ENCODE measurements at places on chromosomes 1 and 21.

DNA sequence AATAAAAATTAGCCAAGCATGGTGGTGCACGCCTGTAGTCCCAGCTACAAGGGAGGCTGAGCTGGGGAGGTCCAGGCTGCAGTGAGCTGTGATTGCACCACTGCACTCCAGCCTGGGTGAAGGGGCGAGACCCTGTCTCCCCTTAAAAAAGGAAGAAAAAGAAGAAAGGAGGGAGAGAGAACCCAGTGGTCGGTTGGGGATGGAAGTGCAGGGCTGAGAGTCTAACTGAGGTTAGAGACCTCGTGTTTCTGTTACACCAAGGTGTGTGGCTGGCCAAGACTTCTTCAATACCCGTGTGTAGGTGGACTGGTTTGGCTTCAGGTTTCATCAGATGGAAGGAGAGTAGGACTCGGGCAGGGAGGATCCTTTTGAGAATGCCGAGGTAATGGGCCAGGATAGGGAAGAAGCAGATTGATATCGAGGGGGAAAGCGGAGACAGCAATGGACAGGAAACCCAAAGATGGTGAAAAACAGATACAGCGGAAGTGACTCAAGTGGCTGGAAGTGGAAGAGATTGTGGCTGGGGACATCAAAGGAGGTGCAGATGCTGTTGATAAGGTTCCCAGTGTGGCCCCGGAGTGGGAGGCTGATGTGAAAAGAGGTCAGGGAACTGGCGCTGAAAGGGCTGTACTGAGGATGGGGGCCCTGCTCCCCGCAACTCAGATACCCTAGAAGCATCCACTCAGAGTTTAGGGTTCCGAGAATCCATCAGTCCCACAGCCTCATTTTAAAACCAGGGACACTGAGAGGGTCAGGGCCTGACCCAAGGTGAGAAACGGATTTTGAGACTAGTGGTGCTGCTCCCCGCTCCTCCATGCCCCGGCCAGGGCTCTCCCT is 681 bp upstream of the UBXN10 start:
- no peak for DNase-seq

GRCh38 chr21:33317145-33317544 is 7.6 kb upstream of the IFNAR1 start:
- no peak for DNase-seq

DNA sequence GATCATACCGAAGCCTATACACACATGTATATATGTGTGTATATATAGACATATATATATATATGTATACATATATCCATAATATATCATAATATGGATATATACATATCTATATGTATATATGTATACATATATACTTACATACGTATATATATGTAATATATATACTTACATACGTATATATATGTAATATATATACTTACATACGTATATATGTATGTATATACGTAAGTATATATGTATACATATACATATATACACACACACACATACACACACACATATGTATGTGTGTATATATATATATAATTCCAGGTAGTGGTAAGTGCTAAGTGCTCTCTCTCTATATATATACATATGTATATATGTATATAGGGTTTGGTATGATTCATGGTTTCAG is 9.7 kb upstream of the TMEM35B start:
- no peak for DNase-seq

- no peak for DNase-seq
These were observed 4.5 kb upstream of the KLF17 start for GRCh38 chr1:44114098-44114497.

DNA sequence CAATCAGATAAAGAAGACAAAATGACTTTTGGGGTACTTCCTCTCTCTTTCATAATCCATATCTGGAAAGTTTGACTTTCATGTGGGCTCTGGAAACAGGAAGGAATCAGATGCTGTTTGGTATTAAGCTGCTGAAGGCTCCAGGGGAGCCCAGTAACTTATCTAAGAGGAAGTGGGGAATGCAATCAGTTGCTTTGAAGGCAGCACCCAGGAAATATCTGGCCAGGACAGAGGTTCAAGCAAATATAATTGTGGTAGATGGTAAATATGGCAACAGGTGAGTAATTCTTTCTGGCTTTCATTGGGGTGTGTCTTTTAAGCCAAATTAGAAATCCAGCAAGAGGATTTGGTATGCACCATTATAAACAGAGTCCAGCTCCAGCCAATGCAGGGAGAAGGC is 44.4 kb downstream of the COLGALT2 start:
- DNase-seq = no peak

DNA sequence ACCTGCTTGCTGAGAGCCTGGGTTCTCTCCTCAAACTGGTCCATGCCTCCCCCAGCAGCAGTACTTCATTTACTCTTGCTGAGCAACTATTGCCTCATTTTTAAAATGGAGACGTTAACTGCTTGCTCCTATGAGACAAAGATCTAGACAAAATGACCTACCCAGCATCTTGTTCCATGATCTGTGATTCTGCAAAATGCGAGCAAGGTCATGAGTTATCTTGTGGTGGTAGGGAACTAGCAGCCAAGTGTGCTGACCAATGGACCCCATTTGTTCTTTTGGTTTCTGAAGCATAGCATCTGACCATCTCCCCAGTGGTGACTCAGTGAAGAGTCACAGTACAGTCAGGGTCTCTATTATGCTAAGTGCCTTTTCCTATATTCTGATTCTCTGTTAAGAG is 40.4 kb downstream of the TBX15 start:
- DNase-seq = no peak

GRCh38 chr1:233094691-233095090 is 144.3 kb downstream of the NTPCR start:
- no peak for DNase-seq

GRCh38 chr1:162905174-162906158 is 44.5 kb upstream of the CCDC190 start:
- DNase-seq = no peak

GRCh38 chr1:108066808-108067207 is 101.8 kb upstream of the VAV3 start:
- DNase-seq = no peak

- no peak for DNase-seq
These were observed 1.7 kb upstream of the RIPK4 start for GRCh38 chr21:41768437-41769042.

DNA sequence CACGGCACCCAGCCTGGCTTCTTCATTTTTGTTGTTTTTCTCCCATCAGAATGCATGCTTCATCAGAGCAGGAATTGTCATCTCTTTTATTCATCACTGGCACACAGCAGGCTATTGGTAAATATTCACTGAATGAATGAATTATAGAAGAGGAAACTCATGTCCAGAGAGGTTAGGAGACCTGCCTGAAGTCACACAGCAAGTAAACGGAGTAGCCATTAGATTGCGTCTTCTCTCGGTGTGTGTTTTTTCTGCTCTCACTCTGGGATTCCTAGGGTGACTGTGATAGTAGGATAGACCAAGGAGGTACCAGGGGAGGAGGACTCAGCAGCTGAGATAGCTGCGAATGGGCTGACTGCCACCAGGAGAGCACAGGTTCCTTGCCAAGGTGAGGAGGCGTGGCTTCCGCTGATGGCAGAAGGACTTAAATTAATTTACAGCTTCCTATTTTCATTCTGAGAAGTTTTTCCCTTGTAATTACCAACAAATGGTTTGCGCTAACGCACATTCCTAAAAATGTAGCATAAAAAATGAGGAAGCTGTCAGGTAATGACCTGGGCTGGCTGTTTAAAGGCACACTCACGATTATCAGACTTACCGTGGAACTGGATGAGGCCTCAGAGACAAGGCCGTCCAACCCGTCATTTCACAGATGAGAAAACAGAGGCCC is 4.5 kb upstream of the NCMAP start:
- DNase-seq = no peak
